CD4-positive, alpha-beta T cell treated with Interleukin-4 for 4 hours (primary cell): ENCODE measurements at places on chromosomes 7 and 10.
A peak's percentile ranks its signal among the peaks of the same experiment; 100 is the strongest.

DNA sequence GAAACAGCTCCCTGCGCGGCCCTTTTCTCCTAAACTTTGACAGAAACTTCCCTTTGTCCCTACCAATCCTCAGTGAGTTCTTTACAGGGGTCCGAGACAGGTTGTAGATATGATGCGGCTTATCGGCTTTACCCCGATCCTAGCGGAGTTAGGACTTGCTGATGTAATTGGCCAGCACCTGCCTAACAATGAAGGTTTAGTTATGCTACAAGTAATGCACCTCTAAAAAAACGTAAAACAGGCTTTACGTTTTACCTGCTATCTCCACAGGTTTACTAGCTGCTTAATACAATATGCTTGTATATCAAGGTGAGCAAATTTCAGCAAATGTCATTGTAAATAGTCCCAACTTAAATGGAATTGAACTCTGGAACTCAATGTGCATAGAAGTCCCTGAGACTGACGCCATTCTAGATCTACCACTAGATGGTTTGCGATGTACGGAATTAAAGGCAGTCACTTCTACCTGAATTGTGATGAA is 697 bp upstream of the SNX13 start:
- DNase-seq: no peak

GRCh38 chr7:107152011-107152410 is 16.8 kb upstream of the HBP1 start:
- DNase-seq: no peak

- no peak for DNase-seq
Measured at GRCh38 chr7:90988516-90988915, 275.7 kb upstream of the FZD1 start.

- DNase-seq: no peak
Measured at GRCh38 chr10:13681960-13682359, 95.2 kb downstream of the PRPF18 start.

DNA sequence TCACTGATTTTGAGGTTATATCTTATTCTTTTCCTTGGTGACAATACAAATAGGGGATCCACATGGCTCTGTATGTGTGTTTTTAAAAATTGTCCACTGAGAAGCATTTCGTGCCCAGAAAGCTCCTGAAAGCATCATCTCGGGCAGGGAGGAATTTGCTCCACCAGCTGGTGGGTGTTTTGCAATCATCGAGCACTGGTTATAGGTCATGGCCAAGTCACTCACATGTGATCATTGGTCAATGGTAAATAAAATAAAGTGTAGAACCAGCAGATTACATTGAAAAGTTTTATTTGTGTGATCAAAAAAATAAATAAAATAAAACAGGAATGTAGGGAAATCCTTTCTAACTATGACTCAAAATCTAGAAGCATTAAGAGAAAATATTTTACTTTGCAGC is 23.0 kb upstream of the SNX13 start:
- no peak for DNase-seq

DNA sequence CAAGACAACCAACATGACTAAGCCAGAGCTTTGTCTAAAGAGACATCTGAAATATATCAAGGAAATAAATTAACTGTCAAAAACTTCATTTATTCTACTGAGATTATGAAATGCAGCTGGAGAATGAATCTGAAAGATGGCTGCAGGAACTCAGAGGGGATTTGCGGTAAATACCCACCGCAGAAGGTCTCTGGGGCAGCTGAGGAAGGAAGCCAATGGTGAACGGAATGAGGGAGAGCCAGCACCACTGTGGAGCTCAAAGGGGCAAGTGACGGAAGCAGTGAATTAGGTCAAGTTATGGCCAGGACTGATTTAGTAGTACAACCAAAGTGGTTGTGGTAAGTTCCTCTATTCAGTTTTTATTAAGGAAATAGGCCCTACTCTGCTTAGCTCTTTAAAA is 215.3 kb upstream of the GLI3 start:
- DNase-seq: no peak

- DNase-seq: no peak
Measured at GRCh38 chr10:60862517-60862916, 81.5 kb downstream of the RHOBTB1 start.

DNA sequence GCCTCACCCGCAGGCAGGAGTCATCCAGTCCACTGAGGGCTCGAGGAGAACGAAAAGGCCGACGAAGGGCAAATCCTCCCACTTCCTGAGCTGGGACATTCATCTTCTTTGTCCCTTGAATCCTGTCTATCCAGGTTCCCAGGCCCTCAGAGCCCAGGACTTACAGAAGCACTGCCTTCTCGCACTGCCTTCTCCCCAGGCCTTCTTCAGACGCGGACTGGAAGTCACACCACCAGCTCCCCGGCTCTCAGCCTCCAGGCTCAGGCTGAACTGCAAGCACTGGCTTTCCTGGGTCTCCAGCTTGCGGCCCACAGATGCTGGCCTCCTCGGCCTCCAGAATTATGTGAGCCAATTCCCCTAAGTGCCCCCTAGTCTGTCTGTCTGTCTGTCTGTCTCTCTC is 6.4 kb upstream of the MMP21 start:
- no peak for DNase-seq

DNA sequence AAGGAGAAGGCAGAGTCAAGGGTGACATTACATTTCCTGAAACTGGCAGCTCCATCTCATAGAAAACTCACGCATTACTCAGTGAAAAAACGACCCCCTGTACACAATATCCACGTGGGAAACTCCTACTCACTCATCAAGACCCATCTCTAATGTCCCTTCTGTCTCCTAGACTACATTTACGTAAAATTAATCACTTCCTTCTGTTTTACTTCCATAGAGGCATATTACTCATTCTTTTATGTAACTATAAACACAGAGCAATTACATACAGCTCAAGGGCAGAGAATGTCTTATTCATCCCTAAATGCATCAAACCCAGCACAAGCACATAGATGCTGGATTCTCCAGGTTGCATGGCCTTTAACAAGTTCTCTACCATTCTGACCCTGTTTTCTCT is 281.8 kb downstream of the KCNMA1 start:
- DNase-seq: no peak

- DNase-seq: no peak
Measured at GRCh38 chr7:70457883-70458680, 673.9 kb upstream of the GALNT17 start.

DNA sequence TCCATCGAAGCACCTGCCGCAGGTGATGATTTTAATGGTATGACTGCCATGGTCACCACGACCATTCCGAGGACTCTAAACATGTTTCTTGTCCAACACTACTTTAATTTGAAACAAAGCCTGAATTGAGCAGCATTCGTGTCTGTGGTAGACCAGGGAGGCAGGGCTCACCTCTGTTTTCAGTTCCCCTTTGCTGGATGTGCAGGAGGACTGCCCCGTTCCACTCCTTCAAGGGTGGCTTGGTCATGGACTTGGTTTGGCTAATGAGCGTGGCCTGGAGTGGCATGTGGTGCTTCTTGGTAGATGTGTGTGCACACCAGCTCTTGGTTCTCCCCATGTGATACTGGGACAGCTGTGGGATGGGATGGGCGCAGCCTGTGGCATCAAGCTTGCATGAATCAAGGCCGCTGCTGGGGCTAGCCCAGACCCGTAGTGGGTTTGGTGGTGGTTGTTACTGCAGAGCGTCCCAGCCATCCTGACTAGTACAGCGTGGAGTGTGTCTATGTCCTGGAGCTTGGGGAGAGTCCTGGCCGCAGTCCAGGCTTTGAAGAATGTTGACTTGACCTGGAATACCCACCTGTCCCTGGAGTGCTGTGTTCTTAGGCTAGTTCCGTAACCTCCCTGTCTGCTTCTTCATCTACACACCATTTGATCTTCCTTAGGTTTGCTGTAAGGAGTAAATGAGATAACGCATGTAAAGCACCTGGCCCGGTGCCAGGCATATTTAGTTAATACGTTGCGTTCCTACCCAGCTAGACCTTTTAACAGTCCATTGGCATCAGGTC is 34.8 kb downstream of the MGMT start:
- no peak for DNase-seq

DNA sequence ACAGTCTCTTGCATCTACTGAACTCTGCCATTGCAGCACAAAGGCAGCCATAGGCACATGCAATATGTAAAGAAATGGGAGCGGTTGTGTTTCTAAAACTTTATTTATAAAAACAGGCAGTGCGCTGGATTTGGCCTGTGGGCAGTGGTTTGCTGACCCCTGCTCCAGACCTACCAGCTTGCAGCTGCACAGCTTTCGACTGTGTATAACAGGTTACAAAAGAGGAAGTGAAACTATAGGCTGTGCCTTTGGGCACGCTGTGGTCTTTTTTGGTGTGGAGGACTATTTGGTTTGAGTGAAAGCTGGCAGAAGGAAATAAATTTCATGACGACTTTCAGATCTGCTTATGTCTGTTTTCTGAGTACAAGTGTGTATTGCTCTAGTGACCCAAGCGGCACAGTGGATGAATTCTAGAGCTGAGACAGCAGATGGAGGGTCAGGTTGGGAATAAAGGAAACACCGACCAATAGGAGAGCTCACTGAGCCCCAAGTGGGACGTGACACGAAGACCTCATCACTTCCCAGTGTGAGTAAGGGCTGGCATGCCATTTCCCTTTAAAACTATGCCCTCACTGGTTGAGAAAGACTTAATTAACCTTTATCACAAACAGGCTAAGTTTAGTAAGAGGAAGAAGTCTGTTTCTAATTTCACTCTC is 152.7 kb downstream of the ANK3 start:
- peak; percentile 11 for DNase-seq

DNA sequence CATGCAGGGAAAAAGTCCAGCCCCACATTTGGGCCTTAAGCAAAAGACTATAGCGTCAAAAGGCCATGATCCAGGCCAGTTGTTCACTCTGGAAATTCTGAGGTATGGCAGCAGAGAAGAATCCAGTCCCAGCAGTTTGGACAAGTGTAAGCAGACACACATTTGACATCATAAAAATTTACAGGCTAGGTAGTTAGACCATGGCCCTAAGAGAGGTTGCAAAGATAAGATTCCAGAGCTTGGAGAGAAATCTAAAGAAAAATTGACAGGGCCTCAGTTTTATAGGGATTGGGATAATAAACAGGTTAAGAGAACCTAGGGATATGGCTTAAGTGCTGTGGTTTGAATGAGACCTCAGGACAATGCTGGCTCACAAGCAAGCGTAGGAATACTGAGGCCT is 884.4 kb upstream of the SORCS1 start:
- DNase-seq: no peak

- DNase-seq: no peak
Measured at GRCh38 chr10:73262105-73262730, 9.8 kb upstream of the MRPS16 start.
